ENCODE measurements at places on chromosomes 5 and 9.

DNA sequence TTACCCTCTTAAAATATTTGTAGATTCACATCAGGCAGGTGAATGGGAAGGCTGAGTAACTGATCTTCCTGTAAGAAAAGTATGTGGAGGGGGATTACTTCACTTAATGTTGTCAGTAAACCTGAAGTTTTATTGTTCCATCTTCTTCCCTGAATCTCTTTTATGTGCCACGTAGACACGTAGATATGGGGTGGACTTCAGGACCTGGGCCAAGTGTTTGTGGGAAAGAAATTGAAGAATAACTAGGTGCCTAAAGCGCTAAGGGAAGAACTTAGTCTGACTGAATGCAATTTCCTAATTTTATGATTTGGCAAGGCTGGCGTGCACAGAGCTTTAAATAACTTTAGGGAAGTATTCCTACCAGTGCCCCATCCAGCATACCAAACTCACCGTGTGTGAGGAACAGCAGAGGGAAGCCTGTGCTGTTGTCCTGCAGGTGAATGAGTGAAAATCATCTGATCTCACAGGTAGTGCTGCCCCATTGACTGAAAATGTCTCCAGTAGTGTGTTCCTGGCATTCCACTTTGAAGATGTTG lies 323.4 kb downstream of the KDM4C start:
- no peak for DNase-seq

DNA sequence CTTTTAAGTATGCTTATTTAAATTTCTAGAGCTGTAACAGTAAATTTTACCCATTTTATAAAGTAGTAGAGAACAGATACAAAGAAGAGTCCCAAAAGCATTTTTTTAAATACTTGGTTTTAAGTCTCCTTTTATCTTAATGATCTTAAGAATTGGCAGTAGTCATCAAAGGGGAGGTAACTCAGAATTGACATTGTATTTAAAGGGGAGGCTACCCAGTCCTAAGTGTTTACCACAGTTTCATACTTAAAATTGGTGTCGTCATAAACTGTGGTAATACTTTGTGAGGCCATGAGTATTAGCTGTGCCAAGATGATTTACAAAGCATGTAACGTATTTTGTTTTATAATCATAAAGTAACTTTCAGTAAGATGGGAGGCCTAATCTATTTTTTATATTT lies 14.8 kb downstream of the SLC25A46 start:
- DNase-seq = no peak

DNA sequence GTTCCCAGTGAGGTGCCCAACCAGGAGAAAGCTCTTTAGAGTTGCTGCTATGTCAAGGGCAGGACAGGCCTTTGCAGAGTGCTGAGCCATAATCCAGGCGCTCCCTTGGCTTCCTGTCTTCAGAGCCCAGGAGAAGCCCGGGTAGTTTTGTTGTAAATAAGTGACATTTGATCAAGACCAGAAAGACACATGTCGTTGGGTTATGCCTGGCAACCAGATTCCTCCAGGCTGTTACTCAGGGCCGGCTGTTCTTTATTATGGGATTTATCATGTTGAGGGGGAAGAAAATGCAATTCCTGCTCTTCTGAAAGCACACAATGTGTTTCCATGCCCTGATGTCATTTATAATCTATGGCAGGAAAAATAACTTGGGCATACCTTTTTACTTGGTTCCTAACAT lies 39.3 kb upstream of the SEMA4D start:
- no peak for DNase-seq

- no peak for DNase-seq
Observed at GRCh38 chr9:90017679-90018078, 412.9 kb downstream of the GADD45G start.

- no peak for DNase-seq
Observed at GRCh38 chr9:37340961-37341360, 81.5 kb upstream of the GRHPR start.

- no peak for DNase-seq
Observed at GRCh38 chr9:122562134-122562760, 9.3 kb downstream of the OR1N2 start.

GRCh38 chr5:159471904-159472303 lies 141.6 kb upstream of the IL12B start:
- DNase-seq = no peak

DNA sequence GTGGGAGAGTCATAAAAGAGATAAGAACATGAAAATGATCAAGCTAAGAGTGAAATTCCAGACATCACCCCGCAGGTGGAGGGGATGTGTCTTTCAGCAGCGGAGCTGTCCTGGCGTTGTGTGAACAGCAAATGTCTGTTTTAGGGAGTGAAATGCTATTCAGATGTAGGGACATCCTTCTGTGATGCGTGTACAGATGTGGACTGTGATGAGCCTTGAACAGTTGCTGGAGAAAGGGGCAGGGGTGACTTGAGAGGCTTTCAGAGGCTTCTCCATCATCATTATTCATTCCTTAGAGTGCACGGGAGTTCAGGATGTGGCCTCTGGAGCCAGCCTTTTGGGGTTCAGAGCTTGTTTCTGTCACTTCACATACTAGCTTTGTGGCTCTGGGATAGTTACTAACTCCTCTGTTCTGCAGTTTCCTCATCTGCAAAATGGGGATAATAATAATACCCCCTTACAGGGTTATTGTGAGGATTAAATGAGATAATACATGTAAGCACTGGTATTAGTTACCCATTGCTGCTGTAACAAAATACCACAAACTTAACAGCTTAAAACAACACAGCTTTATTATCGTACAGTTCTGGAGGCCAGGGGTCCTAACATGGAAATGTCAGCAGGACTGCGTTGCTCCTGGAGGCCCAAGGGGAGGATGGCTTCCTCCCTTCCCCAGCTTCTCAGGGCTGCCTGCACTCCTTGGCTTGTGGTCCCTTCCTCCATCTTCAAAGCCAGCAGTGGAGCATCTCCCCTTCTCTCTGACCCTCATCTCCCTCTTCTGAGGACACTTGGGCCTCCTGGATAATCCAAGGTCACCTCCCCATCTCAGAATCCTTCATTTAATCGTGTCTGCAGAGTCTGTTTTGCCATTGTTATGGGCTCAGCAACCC lies 9.4 kb downstream of the TRAF1 start:
- DNase-seq = no peak

GRCh38 chr5:91183743-91184142 lies 199.4 kb downstream of the ARRDC3 start:
- DNase-seq = no peak

- no peak for DNase-seq
Observed at GRCh38 chr5:76732405-76733048, 16.6 kb downstream of the F2R start.

GRCh38 chr5:147483961-147484707 lies 25.7 kb downstream of the DPYSL3 start:
- DNase-seq = peak; percentile 98

GRCh38 chr9:127135056-127135745 lies 12.8 kb upstream of the ANGPTL2 start:
- no peak for DNase-seq

DNA sequence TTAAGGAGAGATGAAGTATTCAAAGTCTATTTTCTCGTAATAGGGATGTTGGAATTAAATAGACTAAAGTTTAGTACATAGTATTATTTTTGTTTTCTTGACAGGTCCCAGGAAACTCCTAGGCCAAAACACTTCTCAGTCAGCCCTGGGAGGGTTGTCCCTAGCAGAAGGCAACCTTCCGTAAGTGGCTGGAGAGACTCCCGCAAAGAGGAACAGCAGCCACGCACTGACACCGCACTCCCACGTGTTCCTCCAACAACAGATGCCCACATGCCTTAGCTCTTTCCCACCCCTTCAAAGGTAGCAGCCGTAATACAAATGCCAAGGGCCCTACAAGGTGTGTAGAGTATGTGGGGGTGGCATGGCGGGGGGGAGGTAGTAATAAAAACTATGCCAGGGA lies 28.4 kb downstream of the PCDHGC5 start:
- DNase-seq = no peak

DNA sequence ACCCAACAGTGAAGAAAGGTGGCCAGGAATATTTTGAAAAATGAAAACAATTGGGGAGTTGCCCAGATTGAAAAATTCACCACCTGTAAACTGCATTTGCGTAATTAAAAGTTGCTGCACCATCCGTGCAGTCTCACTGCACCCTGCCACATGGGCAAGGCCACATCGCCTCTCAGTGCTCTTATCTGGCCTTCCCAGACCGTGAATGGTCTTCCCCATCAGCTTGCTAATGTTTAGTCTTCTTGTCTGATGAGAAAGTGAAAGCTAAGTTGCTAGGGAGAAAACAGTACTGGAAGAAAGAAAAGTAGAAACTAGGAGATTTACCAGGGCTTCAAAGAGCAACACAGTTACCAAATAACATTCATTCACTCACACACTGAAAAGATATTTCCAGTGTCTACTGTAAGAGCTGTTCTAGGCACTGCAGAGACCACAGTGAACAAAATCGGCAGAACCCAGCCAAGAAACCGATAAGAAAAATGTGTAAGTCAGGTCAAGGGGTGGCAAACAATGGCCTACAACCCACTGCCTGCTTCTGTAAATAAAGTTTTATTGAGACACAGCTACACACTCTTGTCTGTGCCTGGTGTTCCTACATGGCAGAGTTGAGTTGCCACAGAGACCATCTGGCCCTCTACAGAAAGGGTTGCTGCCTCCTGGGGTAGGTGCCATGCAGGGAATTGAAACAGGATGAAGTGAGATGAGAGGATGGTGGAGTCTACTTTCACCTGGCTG lies 51.2 kb upstream of the CTSL start:
- DNase-seq = no peak

DNA sequence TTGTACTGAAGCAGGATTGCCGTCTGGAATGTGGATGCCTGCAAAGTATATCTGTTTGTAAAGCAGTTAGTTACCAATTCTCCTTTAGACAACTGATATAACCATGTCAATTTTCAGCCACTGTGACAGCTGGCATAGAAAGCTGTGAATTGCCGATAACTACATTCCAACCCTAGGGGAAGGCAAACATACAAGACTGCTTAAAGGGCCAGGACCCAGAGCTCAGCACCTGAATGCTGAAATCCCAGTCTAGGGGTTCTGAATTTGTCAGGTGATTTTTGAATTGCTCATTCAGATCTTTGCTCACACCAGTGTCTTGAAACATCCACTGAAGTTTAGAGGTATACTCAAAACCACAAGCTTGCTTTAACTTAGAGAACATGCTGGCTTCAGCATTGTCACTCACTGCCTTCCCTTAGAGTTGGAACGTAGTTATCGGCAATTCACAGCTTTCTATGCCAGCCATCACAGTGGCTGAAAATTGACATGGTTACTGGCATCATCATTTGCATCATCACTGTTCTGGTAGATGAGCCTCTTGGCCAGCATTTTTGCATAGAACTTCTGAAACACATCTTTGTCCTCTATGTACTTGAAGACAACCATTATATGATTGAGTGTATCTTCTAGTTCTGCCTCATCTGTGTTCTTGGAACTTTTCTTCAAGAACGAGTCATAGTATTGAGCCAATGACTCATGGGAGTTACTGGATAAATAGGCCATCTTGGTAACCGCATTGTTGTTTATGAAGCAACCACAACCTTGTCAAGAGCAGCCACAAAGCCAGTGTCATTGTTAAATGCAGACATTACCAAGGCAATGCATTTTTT lies 82.1 kb downstream of the CCDC192 start:
- DNase-seq = peak; percentile 80

DNA sequence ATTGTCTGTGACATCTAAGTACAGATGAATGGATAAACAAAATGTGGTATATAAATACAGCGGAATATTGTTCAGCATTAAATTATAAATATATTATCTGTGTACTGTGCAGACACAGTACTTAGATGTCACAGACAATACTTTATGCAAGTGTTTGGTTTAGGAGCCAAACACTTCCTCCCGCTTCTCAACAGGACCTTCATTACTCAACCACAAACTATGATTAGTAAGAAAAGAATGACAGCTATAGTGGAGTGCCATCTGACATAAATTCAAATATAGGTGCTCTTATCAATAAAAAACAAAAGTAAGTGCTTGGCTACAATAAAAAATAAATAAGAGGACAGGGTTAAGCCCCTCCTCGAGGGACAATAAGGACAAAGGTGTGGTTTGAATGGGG lies 38.9 kb upstream of the STX17 start:
- no peak for DNase-seq

DNA sequence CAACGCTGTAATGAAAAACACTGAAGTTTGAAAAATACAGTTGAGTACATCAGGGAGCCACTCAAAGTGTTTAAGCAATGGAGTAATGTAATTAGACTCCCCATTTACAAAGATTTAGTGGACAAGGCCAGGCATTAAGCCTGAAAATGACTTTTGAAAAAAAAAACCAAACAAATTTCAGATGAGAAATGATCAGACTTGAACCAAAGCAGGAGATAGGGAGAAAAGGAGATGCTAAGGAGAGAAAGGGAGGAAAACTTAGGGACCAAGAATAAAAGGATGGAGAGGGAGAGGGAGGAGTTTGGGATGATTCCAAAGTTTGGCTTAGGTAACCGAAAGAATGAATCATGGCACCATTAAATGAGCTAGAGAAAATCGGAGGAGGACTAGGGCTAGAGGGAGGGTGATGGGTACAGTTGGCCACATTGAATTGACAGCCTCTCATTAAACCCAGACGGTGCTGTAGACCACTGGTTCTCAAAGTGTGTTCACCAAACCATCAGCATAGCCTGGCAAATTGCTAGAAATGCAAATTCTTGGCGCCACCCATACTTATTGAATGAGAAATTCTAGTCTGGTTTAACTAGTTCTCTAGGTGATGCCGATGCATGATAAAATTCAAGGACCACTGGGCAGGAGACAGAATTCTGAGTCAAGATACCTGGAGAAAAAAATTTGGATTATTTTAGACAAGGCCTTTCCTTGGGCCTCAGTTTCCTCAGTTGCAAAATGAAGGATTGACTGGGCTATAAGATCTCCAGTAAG lies 6.2 kb upstream of the CPEB4 start:
- DNase-seq = no peak

- peak; percentile 49 for DNase-seq
Observed at GRCh38 chr9:120985819-120986222, 59.2 kb upstream of the TRAF1 start.

DNA sequence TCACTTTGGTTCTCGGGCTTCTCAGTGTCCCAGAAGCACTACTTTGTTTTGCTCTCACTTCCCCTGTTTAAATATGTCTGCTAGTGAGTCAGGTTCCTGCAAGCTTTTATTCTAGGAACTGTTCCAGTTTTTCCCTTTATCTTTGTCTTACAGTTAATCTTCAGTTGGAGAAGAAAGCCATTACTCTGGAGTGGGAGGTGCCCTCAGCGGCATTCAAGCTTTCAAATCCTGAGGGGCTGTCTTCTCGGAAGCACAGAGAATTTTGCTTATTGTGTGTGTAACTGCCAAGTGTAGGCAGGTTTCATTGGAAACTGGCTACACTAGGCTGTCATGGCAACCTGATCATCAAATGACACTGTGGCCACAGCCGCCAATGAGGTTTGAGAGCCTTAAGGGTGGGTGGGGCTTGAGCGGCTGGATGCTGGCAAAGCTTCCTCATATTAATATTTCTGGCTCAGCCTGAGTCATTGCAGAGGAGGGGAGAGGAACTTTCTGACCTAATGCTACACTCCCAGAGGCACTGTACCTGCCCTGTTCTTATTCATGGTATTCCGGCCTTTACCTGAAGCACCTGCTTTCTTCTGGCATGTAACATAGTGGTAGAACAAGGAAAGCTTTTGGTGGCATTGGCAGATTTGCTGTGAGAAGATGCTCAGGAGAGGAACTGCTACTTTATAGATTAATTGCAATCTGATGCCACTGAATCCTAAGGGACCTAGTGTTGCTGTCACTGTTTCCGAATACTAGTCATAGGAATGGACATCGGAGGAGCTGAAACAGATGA lies 26.3 kb downstream of the SLC25A25 start:
- peak; percentile 100 for DNase-seq
